ENCODE measurements at places on chromosomes 16 and 17.

DNA sequence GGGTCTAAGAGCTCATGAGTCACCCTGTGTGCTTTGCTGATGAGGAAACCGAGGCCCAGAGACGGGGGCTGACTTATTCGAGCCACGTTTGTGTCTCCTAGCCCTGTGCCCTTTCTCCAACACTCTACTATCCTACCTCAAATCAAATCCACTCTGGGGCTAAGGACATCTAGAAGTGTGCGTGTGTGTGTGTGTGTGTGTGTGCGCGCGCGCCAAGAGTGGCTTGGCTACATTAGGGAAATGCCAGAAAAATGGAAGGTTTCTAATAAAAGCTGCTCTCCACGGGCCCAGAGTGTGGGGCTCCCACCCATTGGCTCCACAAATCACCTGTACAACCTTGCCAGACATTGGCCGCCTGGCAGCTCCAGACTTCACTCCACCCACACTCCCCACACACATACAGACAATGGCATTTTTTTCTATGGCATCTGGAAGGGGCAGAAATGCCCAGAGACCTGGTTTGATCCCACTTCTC, 30.3 kb upstream of the PHOSPHO1 start:
- DNase-seq: no peak

DNA sequence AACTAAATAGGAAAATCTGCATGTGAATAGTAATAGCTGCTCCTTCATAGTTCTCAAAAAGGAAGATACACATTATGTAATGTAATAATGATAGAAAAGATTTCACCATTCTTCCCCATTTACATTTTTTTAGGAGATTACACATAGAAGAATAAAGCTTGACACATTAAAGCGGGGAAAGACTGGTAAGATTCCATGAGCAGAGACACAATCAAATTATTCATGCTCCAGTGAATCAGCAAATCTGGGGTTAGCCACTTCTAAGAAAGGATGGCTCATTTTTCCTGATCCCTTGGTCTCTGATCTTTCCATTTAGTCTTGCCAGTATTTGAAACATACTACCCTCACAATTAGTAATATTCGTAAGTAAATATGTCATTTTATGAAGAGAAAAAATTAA, 81.9 kb downstream of the CA4 start:
- DNase-seq: no peak

GRCh38 chr16:20051147-20051546, 22.5 kb downstream of the GPR139 start:
- DNase-seq: no peak

DNA sequence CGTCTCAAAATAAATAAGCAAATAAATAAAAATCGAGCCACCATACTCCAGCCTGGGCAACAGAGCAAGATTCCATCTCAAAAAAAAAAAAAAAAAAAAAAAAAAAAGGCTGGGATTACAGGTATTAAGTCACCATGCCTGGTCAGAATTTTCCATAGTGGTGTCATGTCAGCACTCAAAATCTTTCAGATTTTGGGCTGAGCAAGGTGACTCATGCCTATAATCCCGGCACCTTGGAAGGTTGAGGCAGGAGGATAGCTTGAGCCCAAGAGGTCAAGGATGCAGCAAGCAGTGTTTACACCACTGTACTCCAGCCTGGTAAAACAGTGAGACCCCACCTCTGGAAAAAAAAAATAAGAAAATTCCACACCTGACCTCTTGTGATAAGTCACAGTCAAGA, 52.2 kb downstream of the FBXL20 start:
- no peak for DNase-seq

DNA sequence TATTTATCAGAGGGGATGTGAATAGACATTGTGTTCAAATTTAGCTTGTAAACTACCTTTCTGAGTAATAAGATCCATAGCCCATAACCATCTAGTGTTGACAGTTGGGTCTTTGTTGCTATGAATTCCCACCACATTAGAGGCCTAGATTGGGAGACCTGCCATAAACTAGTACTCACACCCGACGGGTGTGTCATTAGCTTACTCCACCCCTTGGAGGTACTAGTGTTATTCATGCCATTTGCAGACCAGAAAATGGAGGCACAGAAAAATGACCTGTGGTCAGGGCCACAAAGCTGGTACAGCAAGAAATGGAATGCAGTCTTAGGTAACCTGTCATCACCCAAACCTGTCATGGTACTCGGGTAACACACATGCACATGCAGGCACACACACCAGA, 41.3 kb upstream of the BCAR1 start:
- DNase-seq: no peak

DNA sequence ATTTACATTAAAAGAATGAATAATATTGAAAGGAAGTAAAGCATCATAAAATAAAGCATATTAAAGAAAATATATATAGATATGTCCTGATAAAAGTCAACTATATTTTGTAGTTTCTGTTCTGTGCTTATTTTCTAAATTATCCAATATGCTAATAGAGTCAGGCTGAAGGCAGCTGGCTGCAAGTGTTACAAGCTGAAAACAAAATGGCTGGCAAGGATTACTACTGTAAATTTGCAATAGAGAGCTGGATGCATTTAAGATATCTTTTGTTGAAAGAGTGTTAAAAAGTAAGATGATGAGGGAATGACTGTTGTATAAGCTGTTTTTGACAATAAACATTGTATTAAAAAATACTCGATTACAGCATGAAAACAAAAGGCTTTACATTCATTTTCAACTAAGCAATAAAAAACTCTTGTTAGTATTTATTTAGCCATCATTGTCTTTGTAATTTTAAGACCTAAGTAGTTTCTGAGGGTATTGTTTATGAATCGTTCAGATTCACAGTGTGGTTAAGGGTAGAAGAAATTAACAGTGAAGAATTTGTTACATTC, 76.3 kb downstream of the TANC2 start:
- DNase-seq: no peak

DNA sequence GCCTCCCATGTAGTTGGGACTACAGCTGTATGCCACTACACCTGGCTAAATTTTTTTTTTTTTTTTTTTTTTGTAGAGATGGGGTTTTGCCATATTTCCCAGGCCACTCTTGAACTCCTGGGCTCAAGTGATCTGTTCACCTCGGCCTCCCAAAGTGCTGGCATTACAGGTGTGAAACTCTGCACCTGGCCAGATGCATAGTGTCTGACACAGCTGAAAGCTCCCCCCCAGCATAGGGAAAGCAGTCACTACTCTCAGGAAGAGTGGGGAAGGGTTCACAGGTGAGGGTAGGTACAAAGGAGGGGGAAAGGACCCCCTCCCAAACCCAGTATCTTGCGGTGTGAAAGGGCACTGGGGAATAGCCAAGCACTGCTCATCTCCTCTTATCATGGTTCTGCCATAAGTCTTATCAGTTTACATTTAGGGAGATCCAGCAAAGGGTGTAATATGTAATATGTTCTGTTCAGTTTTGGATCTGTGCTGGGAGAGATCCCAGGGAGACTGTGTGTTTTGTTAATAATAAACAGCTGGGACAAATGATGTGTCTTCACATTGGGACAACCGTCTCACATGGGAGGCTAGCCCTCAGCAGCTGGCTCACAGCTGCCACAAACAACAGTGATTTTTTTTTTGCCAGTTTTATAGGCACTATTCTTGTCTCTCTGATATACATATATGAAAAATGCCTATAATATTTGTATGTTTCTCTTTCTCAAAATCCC, 6.8 kb upstream of the CAVIN1 start:
- no peak for DNase-seq

GRCh38 chr16:14527411-14528044, 102.5 kb downstream of the PARN start:
- no peak for DNase-seq

- no peak for DNase-seq
Measured at GRCh38 chr17:37064206-37064605, 115.5 kb downstream of the AATF start.

DNA sequence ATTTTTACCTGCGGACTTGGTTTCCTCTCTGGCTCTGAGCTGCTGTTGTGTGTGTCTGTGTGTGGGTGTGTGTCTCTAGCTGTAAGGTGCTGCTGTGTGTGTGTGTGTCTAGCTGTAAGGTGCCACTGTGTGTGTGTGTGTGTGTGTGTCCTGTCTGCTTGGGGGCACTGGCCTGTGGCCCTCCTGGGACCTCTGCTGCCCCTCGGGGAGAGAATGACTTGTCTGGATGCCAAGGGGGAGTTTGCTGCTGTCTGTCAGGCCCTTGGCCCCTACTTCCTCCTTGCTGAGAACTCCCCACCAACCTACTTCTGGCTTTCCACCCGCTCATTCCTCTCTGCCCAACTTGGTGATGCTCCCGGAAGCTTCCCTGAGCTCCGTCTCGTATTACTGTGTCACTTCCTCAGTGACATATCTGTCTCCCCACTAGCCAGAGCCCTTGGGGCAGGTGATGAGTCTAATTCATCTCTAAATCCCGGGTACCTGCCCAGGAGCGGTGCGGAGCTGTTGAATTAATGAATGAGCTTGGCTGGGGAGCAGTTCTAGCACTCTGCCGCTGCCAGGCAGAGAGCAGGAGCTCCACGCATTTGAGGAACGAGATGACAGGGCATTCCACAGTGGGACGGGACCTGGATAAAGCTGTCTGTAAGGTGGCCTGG, 3.5 kb upstream of the LASP1NB start:
- no peak for DNase-seq

DNA sequence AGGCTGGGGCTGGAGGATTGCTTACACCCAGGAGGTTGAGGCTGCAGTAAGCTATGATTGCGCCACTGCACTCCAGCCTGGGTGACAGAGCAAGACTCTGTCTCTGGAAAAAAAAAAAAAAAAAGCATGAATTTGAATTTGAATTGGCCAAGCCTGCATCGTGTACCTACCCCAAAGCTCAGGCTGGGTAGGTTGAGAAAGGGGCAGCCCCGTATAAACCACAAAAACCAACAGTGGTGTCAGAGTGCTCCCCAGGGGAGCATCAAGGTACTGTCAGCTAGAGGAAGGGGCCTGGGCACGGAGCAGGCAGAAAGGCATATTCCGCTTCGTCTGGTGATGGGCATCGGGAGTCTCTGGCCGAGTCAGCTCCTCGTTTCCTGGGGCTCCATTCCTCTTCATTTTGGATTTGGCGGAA, 40.9 kb downstream of the RAP1GAP2 start:
- no peak for DNase-seq

DNA sequence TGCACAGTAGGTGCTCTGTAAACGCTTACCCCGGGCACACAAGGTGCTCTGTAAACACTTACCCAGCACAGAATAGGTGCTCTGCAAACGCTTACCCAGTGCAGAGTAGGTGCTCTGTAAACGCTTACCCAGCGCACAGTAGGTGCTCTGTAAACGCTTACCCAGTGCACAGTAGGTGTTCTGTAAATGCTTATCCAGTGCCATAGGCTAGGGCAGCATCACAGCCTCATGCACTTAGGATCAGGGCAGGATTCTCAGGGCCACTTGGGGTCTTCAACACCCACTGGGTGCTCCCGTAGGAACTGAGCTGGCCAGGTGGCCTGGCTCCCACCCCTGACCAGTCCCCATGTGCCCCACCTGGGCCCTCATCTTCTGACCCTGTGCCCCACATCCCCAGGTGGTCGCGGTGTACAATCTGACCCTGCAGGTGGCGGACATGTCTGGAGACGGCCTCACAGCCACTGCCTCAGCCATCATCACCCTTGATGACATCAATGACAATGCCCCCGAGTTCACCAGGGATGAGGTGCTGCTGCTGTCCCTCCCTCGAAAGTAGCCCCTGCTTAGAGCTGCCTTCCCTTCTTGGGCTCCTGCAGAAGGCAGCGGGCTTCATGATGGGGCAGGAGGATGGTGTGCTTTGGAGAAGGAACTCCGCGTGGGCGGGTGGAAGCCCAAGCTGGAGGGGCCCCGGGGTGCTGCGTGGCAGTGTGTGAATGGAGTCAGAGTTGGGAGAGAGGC, 13.1 kb downstream of the SLC22A31 start:
- DNase-seq: no peak

DNA sequence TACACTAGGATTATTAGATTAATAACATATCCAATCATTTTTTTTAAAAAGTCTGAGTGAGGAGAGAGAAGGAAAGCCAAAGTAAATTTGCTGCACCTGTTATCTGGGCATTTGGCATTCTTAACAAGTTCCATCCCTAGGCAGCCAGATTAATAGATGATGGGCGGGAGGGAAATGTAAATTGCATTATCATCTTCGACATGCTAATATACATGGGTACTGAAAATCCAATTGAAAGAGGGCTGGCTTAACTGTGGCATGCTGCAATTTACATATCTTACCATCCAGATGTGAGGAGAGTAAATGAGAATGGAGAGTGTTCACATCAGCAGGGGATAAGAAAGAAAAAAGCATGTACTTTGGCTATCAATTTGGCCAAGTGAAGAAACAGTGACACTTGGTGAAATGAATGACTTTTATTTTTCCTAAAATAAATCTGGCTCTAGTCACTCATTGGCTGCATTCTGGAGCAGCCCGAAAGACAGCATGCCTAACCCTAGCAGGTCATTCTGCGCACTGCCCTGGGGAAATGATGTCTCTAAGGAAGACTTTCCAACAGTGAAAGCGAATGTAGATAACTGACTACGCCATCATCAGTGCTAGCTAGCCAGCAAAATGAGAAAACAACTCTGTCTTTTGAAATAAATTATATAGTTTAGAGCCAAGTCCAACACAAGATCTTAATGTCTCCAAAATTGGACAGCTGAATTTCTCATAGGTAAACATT, 57.9 kb downstream of the HYDIN start:
- no peak for DNase-seq

GRCh38 chr16:51797669-51798259, 646.7 kb upstream of the SALL1 start:
- no peak for DNase-seq

DNA sequence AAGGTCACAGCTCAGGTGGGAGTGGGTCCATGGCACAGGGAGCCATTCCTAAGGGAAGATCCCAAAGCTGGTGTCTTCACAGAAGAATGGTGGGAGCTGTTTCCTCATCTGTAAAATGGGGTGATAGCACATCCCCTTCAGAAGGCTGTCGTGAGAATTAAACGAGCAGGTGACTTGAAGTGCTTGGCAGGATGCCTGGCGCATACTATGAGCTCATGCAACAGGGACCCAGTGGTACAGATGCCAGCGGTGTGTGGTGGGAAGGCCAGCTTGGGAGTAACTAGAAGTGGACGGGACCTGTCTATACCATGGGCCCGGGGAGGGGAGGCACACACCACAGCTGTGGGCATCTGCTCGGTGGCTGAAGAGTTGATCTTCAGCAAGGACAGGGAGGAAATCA, 189.3 kb upstream of the TNRC6C start:
- DNase-seq: no peak

GRCh38 chr16:89786474-89787364, 29.7 kb downstream of the FANCA start:
- DNase-seq: no peak

GRCh38 chr17:16512011-16512410, 20.0 kb upstream of the LRRC75A start:
- DNase-seq: no peak
